ENCODE measurements at places on chromosomes 7 and 10. TPM values are rescaled to one million over a fixed set of nuclear protein-coding genes. Genes with fewer than 3 reads are reported as not detected.

The NUTM2B gene
- not detected for total RNA-seq

- no peak overlapping the region for H3K4me3 ChIP-seq
- H3K27me3 ChIP-seq, result no peaks in the 10 kb centered on the region
- H3K27ac ChIP-seq, result no peak overlapping the region
- no peaks in the 10 kb centered on the region for H3K36me3 ChIP-seq
- H3K4me1 ChIP-seq, result no peaks in the 10 kb centered on the region
Measured at GRCh38 chr7:108197371-108198091, 67.4 kb upstream of the LAMB4 start.

DNA sequence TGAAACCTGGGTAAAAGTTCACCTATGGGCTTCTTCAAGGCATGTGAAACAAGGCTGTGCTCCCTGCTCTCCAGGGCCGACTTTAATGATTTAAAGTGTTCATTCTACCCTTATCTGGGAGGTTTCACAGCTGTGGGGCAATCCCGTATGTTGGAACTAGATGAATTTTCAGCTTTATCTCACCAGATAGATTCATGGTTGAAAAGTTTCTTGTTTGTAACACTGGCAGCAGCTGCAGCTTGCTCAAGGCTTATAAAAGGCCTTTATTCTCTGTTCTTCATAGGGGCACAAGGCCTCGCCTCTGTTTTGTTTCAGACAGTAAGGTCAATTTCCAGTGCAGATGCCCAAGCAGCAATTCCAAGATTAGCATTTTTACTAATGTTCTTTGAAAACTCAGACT, 70.4 kb upstream of the DNAJB12 start:
- H3K36me3 ChIP-seq, result peaks cover 22% of the 10 kb centered on the region
- H3K4me3 ChIP-seq, result no peak overlapping the region
- no peak for DNase-seq
- no peaks in the 10 kb centered on the region for H3K27me3 ChIP-seq
- no peak overlapping the region for H3K27ac ChIP-seq

- no peaks in the 10 kb centered on the region for H3K36me3 ChIP-seq
- H3K27me3 ChIP-seq, result peaks cover 6% of the 10 kb centered on the region
- H3K27ac ChIP-seq, result no peak overlapping the region
- no peak overlapping the region for H3K4me3 ChIP-seq
- no peak for DNase-seq
Measured at GRCh38 chr7:158312789-158313188, 274.8 kb downstream of the PTPRN2 start.

- H3K36me3 ChIP-seq, result no peaks in the 10 kb centered on the region
- H3K27me3 ChIP-seq, result peaks cover 4% of the 10 kb centered on the region
- H3K4me1 ChIP-seq, result peaks cover 6% of the 10 kb centered on the region
- no peak for DNase-seq
- H3K4me3 ChIP-seq, result no peak overlapping the region
Measured at GRCh38 chr10:88245974-88246511, 337.1 kb downstream of the RNLS start.

DNA sequence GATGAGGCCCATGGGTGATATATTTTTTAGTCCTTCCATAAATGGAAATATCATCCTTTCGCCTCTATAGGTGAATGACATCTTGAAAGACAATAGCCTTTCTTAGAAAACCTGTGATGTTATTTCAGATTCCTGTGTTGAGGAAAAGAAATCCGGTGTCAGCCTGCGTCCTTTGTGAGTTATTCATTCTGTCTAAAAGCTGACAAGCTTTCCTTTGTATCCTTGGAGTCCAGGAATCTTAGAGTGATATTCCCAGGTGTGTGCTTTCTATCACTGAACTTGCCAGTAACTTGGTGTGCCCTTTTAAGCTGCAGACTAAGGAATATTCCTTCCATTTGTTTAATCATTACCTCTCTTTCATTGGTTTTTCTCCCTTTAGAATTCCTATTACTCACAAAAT, 41.0 kb downstream of the EVX1 start:
- no peaks in the 10 kb centered on the region for H3K36me3 ChIP-seq
- H3K27me3 ChIP-seq, result peaks cover 19% of the 10 kb centered on the region
- DNase-seq, result no peak
- H3K4me1 ChIP-seq, result no peaks in the 10 kb centered on the region

The MINDY4 gene
- 1.7 TPM for total RNA-seq

GRCh38 chr10:87093632-87094372, 841 bp downstream of the GLUD1 start:
- H3K27ac ChIP-seq, result peak overlapping the region; percentile 90
- H3K4me3 ChIP-seq, result peak overlapping the region; percentile 85
- peaks cover 36% of the 10 kb centered on the region for H3K36me3 ChIP-seq
- no peaks in the 10 kb centered on the region for H3K27me3 ChIP-seq
- H3K4me1 ChIP-seq, result peaks cover 42% of the 10 kb centered on the region

DNA sequence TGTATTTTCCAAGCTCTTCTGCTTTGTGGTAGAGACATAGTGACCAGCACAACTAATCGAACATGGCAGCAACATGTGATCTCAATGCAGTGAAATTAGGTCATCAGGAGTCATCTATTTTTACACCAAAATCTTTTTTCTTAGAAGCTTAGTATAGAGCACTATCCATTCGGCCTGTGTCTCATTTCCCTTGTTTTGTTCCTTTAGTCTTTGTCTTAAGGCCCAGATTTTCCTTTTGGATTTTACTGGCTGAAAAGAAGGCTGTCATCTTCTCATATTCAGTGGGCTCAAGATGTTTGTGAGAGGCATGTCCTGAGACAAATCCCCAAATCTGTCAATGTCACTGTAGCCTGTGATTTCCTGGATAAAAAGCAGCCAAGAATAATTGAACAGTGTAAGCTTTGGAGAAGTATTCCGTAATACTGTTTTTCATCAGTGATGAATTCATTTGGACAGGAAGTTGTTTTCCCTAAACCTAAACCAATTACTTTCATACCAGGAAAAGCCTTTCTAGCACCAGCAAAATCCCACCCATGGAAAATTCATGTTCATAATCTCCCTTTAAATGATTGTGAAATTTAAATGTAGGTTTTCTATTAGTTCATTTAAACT, 55.2 kb downstream of the MAGI2 start:
- no peaks in the 10 kb centered on the region for H3K36me3 ChIP-seq
- DNase-seq, result no peak
- no peak overlapping the region for H3K4me3 ChIP-seq
- H3K27ac ChIP-seq, result no peak overlapping the region
- H3K27me3 ChIP-seq, result no peaks in the 10 kb centered on the region
- H3K4me1 ChIP-seq, result no peaks in the 10 kb centered on the region

DNA sequence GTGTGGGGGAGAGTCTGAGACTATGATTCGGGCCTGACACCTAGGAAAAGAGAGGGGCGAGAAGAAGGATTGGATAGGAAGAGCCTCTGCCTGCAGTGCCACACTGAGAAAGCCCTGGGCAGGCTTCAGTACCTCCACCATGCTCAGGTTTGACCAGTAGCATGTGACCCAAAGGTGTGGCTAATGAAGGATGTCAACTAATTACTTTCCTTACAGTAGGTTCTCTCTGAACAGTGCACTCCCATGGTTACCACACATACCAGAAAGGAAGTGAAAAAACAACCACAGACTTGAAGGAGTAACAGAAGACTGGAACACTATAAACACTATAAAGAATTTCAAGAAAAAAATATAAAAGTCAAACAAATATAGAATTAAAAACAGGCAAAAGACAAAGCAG, 46.2 kb downstream of the SEM1 start:
- H3K4me3 ChIP-seq, result no peak overlapping the region
- no peaks in the 10 kb centered on the region for H3K27me3 ChIP-seq
- DNase-seq, result no peak

DNA sequence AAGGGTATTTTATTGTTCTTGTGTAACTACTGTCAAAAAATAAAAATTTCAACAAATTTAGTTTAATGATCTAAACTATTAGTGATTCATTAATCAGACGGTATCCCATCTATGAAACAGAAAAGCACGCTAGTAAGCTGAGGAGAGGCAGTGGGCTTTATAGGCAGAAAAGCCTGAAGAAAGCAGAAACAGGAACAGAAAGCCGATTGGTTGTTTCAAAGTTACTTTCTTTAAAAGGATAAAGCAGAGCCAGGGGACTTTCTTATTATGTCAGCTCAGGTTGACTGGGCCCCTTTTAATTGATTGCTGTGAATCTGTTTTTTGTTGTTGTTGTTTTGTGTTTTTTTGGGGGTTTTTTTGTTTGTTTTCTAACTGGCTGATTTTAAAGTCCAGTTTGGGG, 105.5 kb downstream of the TES start:
- peaks cover 17% of the 10 kb centered on the region for H3K4me1 ChIP-seq
- no peak overlapping the region for H3K4me3 ChIP-seq
- no peak overlapping the region for H3K27ac ChIP-seq
- no peaks in the 10 kb centered on the region for H3K36me3 ChIP-seq
- H3K27me3 ChIP-seq, result peaks cover 16% of the 10 kb centered on the region
- DNase-seq, result no peak

DNA sequence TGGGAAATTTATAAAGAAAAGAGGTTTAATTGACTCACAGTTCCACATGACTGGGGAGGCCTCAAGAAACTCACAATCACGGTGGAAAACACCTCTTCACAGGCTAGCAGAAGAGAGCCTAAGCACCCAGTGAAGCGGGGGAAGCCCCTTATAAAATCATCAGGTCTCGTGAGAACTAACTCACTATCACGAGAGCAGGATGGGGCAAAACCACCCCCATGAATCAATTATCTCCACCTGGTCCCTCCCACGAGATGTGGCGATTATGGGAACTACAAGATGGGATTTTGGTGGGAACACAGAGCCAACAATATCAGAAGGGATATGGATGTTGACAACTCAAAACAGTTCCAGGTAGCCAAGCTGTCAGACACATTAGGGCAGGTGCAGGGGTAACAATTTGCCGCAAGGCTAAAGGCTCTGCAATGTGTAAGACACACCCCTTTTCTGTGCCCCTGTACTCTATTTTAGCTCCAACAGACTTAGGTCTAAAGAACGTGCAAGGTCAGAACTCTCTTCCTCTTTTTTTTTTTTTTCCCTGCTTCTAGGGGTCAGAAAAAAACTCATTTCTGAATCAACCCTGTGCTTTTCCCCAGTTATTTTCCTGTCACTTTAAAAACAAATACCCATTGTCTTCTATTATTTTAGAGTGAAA, 30.7 kb upstream of the RBM20 start:
- peak overlapping the region; percentile 29 for H3K27ac ChIP-seq
- no peaks in the 10 kb centered on the region for H3K27me3 ChIP-seq
- peak; percentile 68 for DNase-seq
- H3K36me3 ChIP-seq, result no peaks in the 10 kb centered on the region

GRCh38 chr10:120727001-120727400, 124.2 kb upstream of the WDR11 start:
- no peak for DNase-seq

DNA sequence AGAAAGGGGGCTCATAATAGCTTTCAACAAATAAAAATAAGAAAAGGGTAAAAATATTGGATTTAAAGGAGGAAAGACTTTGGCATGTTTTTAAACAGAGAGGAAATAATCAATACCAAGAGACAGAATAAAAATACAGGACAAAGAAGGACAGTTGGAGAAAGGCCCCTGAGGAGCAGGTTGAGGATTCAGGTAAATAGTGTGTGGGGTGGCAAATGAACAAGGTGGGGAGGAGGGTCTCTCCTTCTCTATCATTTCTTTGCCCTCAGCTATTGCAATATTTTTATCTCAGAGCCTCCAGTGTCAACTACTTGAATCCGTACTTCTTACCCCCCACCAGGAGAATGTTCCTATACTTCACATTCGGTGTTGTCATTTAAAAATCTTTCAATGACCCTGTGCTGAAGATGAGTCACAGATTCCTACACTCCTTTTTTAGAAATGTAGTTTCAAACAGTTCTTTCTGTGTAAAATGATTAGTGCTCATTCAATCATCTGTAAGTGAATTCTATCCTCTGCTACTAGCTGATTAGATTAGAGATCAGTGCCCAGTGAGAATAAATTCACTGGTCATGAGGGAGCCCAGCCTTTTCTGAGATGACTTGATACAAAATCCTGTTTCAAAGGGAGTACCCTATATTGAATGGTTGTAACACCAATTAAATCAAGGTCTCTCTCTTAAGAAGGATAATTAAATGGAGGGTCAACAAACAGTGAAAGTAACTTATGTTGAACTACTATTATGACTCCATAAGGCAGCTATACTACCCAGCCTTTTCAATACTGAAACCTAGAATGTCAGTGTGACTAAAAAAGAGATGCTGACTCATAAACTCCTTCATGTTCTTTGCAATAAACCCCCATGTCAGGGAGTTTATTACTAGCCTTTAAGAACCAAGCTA, 50.4 kb upstream of the WNT16 start:
- H3K27ac ChIP-seq, result no peak overlapping the region
- no peak overlapping the region for H3K4me3 ChIP-seq
- peaks cover 20% of the 10 kb centered on the region for H3K4me1 ChIP-seq
- H3K36me3 ChIP-seq, result no peaks in the 10 kb centered on the region
- peaks cover 33% of the 10 kb centered on the region for H3K27me3 ChIP-seq
- no peak for DNase-seq

The CABCOCO1 gene
- total RNA-seq, result not detected

The NUDT13 gene
- 2.2 TPM for total RNA-seq

The SFTPA1 gene
- total RNA-seq, result not detected

GRCh38 chr7:30634193-30634626, 39.5 kb downstream of the GARS1 start:
- no peak for DNase-seq
- H3K27ac ChIP-seq, result no peak overlapping the region
- peaks cover 58% of the 10 kb centered on the region for H3K36me3 ChIP-seq
- H3K27me3 ChIP-seq, result no peaks in the 10 kb centered on the region

DNA sequence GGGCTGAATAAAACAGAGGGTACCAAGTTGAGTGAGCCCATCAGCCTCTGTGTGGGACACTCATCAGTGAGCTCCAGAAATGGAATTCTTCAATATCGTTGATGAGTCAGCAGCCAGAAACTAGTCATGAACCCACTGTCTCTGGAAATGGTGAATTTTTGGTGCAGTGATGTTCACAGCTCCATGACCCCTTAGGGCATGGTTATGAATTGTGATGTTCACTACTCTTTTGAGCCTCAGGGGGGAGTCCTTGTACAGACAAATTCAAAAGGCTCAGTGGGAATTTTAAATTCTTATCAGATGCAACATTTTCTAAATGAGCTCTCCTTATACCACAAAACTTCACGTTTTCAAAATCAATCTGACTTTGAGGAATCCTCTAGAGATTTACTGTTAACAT, 335.7 kb downstream of the PHTF2 start:
- H3K27me3 ChIP-seq, result no peaks in the 10 kb centered on the region
- H3K4me1 ChIP-seq, result no peaks in the 10 kb centered on the region
- no peaks in the 10 kb centered on the region for H3K36me3 ChIP-seq

GRCh38 chr10:47038881-47039561, 127.8 kb downstream of the PTPN20 start:
- no peak overlapping the region for H3K4me3 ChIP-seq
- H3K27me3 ChIP-seq, result no peaks in the 10 kb centered on the region
- no peak overlapping the region for H3K27ac ChIP-seq
- DNase-seq, result no peak
- no peaks in the 10 kb centered on the region for H3K4me1 ChIP-seq
- H3K36me3 ChIP-seq, result no peaks in the 10 kb centered on the region

All from activated CD4-positive, alpha-beta T cell treated with anti-CD3 and anti-CD28 coated beads for 36 hours (primary cell).